ENCODE measurements at places on chromosomes 5 and 9. TPM values are rescaled to one million over a fixed set of nuclear protein-coding genes. Genes with fewer than 3 reads are reported as not detected.

GRCh38 chr5:642481-642880, 30.3 kb downstream of the CEP72 start:
- DNase-seq = no peak

- no peak for DNase-seq
Measured at GRCh38 chr5:40238066-40238745, 441.5 kb upstream of the PTGER4 start.

The CCDC192 gene
- 1.2 TPM for polyA plus RNA-seq

DNA sequence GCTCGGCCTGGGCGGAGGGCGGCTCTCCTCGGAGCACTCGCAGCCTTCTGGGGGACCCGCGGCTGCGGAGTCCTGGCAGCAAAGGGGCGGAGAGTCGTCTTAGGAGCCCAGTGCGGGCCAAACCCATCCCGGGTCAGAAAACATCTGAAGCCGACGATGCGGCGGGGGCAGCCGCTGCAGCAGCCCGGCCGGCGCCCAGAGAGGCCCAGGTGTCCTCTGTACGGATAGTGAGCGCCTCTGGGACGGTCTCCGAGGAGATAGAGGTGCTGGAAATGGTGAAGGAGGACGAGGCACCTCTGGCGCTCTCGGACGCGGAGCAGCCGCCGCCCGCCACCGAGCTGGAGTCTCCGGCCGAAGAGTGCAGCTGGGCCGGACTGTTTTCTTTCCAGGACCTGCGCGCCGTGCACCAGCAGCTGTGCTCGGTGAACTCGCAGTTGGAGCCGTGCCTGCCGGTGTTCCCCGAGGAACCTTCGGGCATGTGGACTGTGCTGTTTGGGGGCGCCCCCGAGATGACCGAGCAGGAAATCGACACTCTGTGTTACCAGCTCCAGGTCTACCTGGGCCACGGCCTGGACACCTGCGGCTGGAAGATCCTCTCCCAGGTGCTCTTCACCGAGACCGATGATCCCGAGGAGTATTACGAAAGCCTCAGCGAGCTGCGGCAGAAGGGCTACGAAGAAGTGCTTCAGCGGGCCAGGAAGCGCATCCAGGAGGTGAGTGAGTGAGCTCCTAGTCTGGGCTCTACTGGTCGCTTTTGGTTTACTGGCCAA, 1.2 kb downstream of the JMY start:
- no peak for DNase-seq

The C9 gene
- polyA plus RNA-seq = 0.53 TPM

- no peak for DNase-seq
Measured at GRCh38 chr9:71681708-71682272, 86.5 kb downstream of the CEMIP2 start.

DNA sequence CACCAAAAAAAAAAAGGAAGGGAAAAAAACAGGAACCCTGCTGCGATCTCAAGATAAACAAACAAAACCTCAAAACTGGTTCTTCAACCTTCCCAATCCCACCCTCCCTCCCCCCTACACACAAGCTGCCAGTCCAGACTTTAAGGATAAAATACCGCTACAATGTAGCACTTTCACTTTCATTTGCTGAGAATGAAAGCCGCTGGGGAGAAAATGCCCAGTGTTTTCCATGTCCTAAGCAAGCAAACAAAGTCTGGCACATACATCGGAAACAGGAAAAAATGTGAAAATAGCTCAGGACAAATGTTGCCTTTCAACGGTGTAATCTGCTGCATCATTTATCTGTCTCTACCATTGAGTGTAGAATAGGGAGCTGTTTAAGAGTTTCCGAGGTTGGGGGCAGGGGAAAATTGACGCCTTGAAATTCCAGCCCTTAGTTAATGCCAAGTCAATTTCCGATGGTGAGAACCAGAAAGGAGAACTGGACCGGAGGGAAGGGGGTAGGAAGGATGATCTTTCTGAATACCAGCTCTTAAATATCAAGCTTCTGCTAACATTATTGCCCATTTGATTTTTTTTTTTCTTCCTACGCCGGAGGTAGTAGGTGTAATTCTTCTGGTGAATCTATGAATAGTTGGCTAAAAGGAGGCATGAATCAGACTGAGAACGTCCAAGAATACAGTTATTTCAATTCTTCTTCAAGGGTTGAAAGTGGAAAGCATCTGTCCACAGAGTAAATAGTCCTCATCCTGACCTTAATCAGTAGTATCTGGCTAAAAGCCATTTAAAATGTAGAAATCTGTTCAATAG, 1.2 kb upstream of the ADAMTS6 start:
- peak; percentile 67 for DNase-seq

DNA sequence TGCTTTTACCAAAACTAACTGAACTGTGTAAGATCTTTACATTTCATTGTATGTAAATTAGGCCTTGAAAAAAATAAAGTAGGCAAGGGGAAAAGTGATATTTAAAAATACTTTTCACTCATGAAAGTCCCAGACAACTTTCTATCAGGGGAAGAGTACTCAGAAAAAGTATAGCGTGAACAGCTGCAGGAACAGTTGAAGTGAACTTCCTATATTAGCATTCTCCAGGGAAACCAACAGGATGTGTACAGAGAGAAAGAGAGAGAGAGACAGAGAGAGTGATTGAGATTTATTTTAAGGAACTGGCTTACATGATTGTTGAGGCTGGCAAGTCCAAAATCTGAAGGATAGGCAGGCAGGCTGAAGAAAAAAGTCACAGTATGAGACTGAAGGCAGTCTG, 42.0 kb downstream of the ERMP1 start:
- DNase-seq = no peak

The SPATA6L gene
- 2.5 TPM for polyA plus RNA-seq

DNA sequence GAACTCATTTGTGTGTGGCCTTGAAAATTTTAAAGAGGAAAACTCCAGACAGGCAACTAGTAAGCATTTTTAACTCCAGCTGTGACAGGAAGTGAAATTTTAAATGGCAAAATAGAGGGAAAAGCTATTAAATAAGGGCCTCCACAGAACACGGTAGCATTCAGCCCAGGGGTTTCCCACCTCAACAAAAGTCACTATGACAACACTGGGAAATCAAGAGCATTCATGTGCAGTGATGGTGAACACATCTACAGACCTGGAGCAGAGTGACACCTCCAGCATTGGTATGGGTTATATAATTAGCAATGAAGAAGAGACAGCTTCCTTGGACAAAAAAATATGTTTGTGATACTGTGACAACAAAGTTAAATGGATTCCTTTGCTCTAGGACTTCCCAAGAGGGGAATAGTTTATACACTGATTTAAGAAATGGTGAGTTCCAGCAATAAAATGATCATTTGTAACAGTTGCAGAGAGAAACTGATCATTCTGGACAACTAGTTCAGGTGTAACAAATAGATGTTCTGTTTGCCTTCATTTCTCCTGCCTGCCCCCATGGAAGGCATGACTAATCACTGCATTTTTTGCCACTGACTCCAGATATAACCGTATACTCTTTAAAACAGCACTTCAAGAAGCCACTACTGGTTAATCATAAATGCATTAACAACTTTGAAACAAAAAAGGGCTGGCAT, 93.3 kb upstream of the SLC44A1 start:
- DNase-seq = peak; percentile 65

GRCh38 chr5:28703651-28704260, 1665.4 kb upstream of the CDH9 start:
- DNase-seq = no peak
